CD4-positive, alpha-beta T cell treated with Interleukin-12 subunit alpha and Interleukin-12 subunit beta, for 1 hour (primary cell): ENCODE measurements at places on chromosomes 3 and 15.

DNA sequence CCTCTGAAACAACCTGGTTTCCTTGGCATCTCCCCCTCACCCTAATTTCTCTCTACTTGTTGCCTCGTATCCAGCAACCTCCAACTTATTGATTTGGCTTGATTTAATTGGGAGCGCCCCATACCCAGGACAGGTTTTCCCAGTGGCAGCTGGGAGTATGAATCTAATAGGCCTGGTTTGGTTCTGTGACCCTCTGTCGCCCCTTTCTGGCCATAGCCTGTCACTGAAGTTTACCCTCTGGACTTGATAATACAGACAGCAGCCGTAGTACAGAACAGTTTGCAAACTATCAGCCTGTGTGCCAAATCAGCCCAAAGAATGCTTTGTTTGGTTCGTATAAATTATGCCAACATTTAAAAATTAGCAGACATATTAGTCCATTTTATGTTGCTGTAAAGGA is 525.1 kb upstream of the GOLIM4 start:
- DNase-seq = no peak

- DNase-seq = no peak
These were observed 30.7 kb downstream of the TLE3 start for GRCh38 chr15:70067011-70067410.

- DNase-seq = no peak
These were observed 17.3 kb downstream of the ZBTB38 start for GRCh38 chr3:141385406-141386125.

GRCh38 chr3:168625477-168625876 is 529.8 kb upstream of the GOLIM4 start:
- no peak for DNase-seq

DNA sequence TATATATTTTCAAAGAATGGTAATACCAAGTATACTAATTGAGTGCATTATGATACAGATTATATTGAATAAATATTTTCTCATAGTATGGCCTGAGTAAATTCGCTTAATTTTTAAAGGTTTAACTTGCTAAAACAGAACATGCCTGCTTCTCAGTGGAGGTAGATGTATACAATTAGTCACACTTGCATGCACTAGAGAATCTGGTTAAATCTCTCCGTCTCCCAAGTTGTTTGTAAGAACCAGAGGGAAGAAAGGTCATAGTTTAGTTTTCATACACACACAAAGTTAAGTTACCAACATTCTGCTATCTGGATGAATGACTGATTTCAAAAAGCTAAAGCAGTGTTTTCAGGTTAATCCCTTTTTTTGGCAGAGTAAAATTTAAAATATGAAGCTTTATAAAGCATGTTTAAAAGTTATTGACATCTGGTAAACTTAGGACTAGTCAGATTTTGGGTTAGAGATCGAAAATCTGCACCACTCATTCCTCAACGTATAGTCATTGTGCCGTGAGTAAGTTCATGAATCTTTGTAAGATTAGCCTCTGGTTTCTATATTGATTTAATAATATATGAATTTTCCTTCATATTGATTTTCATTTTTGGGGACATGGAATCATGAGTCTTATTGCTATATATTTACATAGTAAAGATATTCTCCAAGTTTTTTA is 117.6 kb upstream of the SAMMSON start:
- no peak for DNase-seq
